ENCODE measurements at places on chromosomes 4 and X.

GRCh38 chr4:130154901-130155300 is 1058.9 kb downstream of the C4orf33 start:
- no peak for DNase-seq

DNA sequence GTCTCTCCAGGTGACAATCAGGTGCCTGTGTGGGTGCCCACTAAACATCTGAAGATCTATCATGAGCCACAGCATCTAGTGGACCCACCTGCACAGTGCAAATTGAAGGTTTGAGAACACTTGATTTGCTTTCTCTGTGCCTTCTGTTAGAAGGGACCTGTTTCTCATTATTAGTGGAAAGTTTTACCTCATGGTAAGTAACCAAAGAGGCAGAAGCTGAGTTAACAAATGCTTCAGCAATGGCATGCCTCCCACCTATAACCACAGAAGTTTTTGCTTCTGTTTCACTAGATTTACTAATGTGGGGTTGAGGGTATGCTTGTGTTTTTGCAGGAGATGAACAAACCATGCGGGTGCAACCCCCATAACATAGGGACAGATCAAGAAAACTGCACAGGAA is 297.4 kb upstream of the DKK2 start:
- DNase-seq: no peak

- DNase-seq: no peak
These were observed 255.1 kb upstream of the GK2 start for GRCh38 chr4:79663141-79663540.

- DNase-seq: no peak
These were observed 193.7 kb downstream of the SPATA18 start for GRCh38 chr4:52244848-52245247.

GRCh38 chrX:132750331-132751062 is 207.9 kb downstream of the HS6ST2 start:
- no peak for DNase-seq

GRCh38 chrX:65706041-65706828 is 38.8 kb downstream of the MSN start:
- DNase-seq: no peak

- no peak for DNase-seq
These were observed 18.8 kb upstream of the NWD2 start for GRCh38 chr4:37225778-37226177.

- DNase-seq: no peak
These were observed 54.6 kb upstream of the LDB2 start for GRCh38 chr4:16952896-16953630.

GRCh38 chr4:1715002-1715758 is 3.1 kb upstream of the SLBP start:
- DNase-seq: no peak

DNA sequence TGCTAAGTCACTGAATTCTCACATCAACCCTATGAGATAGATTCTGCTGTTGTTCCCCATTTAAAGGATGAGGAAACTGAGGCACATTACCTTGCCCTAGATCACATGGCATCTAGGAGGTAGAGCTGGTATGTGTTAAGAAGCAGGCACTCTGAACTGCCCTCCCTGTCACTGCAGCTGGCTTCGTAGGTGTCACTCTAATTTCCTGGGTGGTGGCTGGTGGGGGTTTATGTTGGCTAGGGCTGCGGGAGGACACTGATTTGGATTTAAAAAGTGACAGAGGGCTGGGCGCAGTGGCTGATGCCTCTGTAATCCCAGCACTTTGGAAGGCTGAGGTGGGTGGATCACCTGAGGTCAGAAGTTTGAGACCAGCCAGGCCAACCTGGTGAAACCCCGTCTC is 93.0 kb downstream of the ARHGAP10 start:
- no peak for DNase-seq

GRCh38 chr4:19455196-19455595 is 796.5 kb upstream of the SLIT2 start:
- no peak for DNase-seq

GRCh38 chr4:182807346-182807745 is 109.8 kb downstream of the DCTD start:
- DNase-seq: no peak

DNA sequence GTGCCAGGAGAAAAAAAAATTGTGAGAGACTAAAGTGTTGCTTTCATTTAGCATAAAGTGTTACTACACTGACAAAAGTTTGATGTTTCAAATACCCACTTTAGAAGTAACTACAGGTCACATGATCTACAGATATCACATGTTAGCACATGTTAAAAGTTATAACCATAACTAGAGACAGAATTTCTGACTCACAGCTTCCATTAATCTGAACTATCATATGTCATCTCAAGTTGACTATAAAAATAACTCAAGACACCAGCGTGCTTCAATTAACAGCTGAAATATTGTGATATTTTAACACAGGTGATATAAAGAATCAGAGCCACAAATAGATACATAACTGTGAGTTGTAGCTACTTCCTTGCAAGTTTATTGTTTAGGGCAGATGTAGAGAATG is 591.5 kb upstream of the PITX2 start:
- no peak for DNase-seq

DNA sequence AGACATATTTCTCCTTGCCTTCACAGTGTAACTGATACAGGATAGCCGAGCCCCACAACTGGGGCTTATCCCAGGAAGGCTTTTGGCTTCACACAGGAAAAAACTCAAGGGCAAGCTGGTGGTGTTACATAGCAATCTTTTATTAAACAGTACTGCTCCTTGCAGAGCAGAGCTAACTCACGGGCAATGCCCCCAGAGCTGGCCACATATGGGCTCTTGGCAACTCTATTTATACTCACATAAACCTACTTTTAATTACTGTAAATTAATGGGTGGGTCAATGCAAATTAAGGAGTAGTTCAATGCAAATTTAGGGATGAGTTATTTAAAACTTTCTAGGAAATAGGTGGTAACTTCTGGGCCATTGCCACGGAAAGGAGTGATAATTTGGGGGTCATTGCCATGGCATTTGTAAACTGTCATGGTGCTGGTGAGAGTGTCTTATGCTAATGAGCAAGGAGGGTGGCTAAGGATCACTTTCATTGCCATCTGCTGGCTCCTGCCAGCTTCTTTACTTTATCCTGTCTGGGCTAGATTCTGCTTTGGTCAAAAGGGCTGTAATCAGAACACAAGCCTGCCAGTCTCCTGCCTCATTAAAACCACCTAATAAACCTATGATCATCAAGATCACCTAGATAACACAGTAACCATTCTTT is 288.8 kb downstream of the CENPC start:
- DNase-seq: no peak

- no peak for DNase-seq
These were observed 5.3 kb upstream of the AGA start for GRCh38 chr4:177447417-177448004.

GRCh38 chr4:126264839-126265238 is 950.1 kb downstream of the FAT4 start:
- no peak for DNase-seq

- no peak for DNase-seq
These were observed 17.4 kb downstream of the ARHGEF38 start for GRCh38 chr4:105569866-105570236.

DNA sequence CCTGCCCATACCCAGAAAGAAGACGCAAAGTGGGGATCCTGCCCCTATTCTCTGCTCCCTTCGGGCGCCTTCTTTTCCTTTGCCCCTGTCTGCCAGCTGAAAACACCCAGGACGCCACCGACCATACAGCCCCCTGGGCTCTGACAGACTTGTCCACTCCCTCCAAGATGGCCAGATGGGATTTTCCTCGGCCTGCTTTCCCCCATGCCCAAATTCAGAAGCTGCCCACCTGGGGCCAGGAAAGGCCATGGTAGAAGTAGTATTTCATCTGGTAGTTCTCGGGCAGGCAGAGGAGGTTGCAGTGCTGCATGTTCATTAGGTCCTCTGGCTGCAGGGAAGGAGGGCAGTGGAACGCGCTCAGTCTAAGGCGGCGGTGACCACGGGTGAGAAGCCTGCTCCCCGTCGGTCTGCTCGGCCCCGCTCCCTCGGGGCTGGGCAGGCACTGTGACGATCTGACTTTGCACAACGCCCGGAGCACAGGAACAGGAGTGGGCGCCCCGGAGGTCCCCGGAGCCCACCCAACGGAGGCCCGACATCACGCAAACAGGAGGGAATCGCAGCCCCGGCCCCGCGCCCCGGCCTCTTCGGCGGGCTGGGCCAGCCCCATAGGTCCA is 582 bp downstream of the NAA10 start:
- no peak for DNase-seq

GRCh38 chr4:154049457-154050181 is 260.7 kb upstream of the SFRP2 start:
- DNase-seq: no peak

DNA sequence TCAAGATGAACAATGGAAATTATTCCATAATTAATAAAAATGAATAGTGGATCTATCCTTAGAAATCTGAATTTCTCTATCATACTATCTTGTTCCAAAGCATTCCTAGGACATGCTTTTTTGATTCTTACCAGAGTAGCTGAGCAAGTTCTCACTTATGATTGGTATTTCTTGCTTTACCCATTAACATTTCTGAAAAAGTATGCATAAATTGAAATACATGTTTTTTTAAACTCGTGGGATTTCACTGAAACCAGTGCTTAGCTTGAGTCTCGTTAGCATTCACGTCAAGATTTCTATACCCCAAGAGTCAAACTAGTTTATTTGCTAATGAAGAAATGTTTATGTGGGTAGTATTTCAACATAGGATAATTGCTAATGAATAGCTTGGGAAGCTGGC is 89.0 kb downstream of the ELOVL6 start:
- no peak for DNase-seq

DNA sequence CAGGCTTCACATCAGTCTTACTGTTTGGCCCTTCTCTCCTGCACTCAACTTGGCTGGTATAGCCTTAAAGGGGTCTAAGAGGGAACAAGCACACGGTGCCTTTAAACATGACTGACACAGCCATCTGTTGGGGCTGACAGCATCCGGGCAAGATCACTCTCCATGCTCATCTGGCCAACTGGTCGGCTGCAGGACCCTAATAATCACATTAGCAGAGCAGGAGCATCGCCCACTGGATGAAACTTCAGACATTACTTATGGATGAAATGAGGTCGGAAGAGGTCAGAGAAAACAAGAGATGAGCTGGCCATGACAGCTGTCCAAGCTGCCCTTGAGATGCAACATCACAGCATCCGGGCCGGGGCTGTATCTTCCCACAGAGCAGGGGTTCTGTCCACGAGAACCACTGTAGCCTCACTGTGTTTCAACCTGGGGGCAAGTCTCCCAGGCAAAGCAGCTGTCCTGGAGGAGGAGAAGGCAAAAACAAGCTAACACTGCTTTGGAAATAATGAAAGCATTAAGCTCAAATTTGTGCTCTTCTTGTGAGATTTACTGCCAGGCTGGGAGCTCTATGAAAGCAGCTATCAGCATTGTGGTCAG is 94.4 kb upstream of the TTC29 start:
- DNase-seq: no peak

GRCh38 chr4:31374256-31374960 is 654.2 kb downstream of the PCDH7 start:
- DNase-seq: no peak

GRCh38 chr4:87575408-87575807 is 32.9 kb upstream of the DSPP start:
- no peak for DNase-seq

DNA sequence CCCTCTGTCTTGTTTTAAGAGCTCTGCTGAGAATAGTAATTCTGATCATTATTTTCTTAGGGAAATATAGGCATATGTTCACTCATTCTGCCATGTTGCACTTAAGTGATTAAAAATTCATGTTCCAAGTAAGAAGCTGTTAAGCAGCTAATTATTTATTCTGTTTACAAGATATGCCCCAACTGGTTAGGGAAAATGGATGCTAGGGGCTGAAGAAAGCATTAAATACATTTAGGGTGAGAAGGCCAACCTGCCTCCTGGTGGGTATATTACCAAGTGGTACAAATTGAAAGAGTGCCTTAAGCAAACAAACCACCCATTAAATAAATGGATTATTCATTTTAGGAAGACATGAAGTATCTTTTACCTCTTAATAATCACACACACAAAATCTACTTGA is 392.6 kb upstream of the EPHA5 start:
- no peak for DNase-seq

DNA sequence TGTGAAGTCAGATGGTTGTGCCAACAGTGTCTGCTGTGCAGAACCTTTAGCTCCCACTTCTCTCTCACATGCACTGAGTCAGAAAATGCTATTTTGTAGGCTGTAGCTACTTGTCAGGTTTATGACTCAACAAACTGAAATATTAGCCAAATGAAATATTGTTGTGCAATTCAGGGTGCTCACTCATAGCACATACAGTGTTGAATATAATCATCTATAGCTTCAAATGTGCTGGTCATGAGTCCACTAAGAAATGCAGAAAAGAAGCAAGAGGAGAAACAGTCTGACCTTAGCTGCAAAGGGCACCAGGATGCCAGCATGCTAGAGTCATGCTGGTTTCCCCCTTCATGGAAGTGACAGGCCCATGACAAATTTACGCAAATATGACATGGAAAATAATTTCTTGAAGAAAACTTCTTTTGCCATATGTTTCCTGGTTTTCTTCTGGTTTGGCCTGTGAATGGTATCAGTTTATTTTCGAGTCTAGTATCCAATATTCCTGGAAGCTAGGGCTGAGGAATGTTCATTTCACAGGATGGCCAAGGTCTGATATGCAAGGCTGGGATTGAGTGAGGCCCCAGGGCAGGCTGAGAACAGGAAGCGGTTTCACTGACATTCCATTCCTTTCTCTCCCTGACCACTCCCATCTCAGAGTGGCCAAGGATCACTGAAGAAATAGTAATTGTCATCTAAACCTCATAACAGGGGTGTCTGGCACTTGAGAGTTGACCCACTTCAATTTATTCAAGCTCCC is 10.3 kb upstream of the CXCL2 start:
- DNase-seq: no peak

DNA sequence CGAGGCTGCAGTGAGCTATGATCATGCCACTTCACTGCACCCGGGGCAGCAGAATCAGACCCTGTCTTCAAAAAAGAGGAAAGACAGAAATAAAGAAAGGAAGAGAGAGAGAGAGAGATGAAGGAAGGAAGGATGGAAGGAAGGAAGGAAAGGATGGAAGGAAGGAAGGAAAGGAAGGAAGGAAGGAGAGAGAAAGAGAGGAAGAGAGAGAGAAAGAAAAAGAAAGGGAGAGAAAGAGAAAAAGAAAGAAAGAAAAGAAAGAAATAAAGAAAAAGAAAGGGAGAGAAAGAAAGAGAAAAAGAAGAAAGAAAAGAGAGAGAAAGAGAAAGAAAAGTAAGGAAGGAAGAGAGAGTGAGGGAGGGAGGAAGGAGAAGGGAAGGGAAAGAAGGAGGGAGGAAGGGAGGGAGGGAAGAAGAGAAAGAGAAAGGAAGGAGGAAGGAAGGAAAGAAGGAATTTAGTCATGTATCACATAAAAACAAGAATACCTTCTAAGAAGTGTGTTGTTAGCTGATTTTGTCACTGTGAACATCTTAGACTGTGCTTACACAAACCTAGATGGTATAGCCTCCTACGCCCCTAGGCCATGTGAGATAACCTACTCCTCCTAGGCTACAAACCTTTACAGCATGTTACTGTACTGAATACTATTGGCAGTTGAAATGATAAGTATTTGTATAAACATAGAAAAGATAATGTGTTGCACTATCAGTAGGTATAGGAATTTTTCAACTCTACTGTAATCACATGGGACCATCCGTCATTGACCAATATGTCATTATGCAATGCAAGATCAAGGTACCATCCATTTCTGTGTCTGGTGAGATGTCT is 17.4 kb upstream of the AFF1 start:
- DNase-seq: no peak
